ENCODE measurements at places on chromosomes 5 and 9.

DNA sequence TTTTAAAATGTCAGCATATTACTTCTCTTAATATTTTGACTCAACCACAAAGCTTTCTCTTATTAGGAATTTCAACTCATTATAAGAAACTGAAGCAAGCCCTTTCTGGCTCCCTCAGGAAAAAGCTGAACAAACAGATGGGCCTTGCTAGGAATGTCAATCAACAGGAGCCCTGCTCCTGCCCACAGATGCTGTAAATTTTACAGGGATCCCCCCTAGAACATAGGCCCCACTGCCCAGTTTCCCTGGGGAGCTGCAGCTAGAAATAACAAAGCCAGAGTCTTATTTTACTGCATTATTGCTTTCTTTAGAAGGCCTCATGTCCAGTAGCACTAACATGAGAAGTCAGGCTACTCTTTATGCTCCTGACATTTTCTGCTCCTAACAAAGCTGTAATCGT is 103.8 kb downstream of the PCSK1 start:
- DNase-seq: no peak

- DNase-seq: no peak
Measured at GRCh38 chr5:158553195-158553961, 546.3 kb downstream of the EBF1 start.

DNA sequence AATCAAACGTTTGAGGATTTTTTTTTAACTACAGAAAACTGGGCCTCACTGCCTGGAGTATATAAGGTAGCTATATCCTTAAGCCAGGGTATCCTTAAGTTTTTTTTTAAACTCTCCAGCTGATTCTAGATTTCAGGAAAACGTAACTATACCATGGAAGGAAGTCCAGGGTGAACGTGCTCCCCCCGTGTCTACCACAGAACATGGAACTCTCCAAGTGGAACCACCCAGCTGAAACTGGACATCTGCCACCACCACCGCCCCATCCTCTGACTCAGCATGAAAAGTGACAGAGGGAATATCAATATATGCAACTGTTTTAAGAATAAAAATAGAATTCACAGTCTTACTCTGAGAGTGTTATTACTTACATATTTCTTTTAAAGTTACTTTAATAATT is 61.3 kb downstream of the DROSHA start:
- DNase-seq: no peak

GRCh38 chr5:75395277-75395676 is 58.3 kb downstream of the HMGCR start:
- no peak for DNase-seq

- no peak for DNase-seq
Measured at GRCh38 chr5:133122711-133123110, 70.9 kb downstream of the HSPA4 start.

- DNase-seq: no peak
Measured at GRCh38 chr5:176740131-176740701, 70.1 kb upstream of the UNC5A start.

DNA sequence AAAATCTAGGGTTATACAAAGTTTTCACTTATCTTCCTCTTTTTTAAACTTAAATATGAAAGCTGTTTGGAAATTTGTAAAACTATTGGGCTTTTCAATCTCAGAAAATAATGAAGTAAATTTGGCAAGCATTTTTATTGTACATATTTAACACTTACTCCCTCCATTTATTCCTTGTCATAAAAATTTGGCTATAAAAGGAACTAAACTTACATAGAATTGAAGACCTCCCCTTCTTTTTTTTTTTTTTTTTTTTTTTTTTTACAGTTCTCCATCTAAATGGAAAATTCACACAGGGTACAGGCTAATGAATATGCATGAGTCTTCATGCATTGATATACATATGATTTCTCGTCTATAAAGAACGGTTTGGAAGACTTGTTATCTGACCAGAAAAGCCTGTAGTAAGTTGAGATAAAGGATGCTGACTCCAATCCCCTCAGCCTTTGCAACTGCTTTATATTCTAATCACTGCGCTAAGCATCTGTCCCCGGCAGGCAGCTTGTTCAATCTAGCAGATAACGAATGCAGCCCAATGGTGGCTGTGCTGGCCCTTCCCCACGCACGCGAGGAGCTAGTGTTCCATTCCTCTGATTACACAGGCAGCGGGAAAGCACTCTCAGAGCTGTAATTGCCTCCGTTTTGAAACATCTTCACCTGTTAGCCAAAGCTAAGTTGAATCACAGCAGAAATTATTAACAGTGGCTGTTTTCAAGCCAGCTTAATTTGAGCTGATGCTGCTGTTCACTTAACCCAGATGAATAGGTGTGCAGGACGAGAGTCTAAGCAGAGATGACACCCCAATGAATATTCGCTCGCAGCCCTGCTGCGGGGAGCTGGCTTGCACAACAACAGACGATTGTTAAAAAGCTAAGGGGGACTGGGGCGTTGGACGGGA is 453.8 kb upstream of the ZNF608 start:
- DNase-seq: no peak

- DNase-seq: no peak
Measured at GRCh38 chr9:4276856-4277255, 23.0 kb downstream of the GLIS3 start.

Data from trophoblast cell (in vitro differentiated cells and primary cell).